ENCODE measurements at places on chromosomes 13 and 19.

DNA sequence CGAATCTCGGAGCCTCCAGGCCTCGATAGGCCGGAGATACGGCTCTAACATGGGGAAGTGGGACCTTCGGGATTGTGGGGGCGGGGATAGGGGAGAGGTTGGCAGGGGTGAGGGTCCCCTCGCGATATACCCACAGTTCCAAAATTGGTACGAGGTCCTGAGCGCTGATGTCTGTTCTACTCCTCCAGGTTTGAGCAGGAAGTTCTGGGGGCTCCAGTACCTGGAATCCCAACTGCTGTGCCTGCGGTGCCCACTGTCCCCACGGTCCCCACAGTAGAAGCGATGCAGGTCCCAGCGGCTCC is 447 bp downstream of the RBM42 start:
- no peak for DNase-seq

- no peak for DNase-seq
Observed at GRCh38 chr13:91572439-91572838, 174.0 kb downstream of the GPC5 start.

GRCh38 chr19:33471111-33471996 is 50.2 kb downstream of the PEPD start:
- no peak for DNase-seq

DNA sequence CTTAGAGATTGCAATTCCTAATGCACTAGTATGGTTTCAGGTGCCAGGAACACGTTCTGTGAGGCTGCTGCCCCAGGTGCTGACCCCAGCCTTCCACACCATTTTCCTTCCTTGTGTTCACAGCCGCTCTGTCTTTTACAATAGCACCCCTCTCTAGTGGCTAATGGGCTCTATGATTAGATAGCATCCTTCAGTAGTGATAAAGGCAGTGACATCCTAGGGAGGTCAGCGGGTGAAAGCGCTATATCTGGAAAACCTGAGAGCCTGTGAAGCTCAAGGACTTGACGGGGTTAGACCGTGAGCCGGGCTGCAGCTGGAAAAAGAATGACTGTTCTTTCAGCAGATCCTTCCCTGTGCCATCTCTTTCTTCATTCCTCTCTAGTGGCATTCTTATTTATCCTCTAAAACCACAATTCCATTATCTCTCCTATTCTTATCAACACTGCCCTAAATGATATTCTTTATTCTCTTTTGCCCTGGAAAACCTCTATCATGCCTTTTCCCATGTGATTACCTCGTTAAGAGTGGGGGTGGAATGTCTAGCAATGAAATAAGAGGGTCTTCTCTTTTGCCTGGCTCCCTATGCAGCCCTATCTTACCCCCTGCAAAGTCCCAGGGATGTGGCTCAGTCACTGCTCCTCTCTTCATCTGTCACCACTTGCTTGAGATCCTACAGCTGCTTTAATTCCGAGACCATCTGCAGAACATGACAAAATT is 21.8 kb downstream of the ALOX5AP start:
- no peak for DNase-seq

- DNase-seq = no peak
Observed at GRCh38 chr13:101218484-101218883, 197.8 kb downstream of the NALCN start.

GRCh38 chr13:97255515-97256021 is 33.4 kb downstream of the MBNL2 start:
- DNase-seq = no peak

DNA sequence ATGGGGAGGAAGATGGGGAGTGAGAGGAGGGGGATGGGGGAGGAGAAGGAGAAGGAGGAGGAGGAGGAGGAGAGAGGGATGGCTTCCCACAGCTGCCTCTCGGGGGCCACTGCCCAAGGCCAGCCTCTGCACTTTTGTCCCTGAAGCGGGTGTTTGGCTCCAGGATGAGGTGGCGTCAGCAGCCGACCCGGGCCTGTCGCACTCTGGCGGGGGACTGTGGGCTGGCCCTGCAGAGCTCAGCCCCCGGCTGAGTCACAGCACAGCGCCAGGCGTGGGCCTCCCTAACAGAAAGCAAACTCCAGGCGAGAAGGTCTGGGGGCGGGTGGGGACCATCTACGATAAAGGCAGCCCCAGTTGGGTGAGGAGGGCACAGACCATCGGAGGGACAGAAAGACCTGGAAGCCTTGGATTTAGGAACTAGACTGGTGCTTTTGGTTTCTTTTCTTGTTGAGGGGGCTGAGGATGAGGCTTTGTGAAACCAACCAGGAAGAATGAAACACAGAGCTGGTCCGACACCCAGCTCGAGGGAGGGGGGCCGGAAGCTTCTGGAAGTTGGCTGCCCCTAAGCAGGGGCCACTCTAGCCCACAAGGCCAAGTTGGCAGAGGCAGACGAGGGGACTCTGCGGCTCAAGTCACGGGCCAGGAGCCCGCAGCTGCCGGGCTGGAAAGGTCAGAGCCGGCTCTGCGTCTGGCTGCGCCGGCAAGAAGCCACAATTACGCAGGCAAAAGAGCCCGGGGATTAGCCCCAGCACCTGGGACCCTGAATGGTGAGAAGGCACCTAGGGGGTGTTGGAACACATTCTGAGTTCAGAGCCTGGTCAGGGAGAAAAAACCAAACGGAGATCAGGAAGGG is 18.2 kb downstream of the LSM4 start:
- peak; percentile 68 for DNase-seq

- no peak for DNase-seq
Observed at GRCh38 chr13:49791315-49791710, 1.2 kb downstream of the KPNA3 start.

DNA sequence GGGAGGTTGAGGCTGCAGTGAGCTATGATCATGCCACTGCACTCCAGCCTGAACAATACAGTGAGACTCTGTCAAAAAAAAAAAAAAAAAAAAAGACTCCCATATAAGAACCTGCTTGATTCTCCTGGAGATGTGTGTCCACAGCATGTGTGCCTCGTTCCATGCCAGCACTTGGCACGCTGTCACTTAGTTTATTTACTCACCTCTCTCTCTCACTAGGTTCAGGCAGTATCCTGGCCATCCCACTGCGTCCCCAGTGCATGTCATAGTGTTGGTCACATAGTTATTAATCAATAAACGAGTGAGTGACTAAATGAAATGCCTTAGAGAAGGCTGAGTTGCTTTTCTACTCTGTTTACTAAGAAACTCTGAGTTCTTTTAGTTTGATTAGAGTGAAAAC is 79.1 kb upstream of the GPR12 start:
- no peak for DNase-seq

GRCh38 chr13:109900741-109901140 is 114.4 kb upstream of the IRS2 start:
- DNase-seq = no peak

GRCh38 chr19:18969931-18970659 is 29.1 kb upstream of the HOMER3 start:
- no peak for DNase-seq

Measured in left renal cortex interstitium (tissue), 4 donors.